Transverse colon (tissue), 4 donors: ENCODE measurements at places on chromosomes 11 and 22. TPM values are rescaled to one million over a fixed set of nuclear protein-coding genes. Genes with fewer than 3 reads are reported as not detected.

FGF19 gene
- not detected for total RNA-seq

CASP1 gene
- 13.1 TPM for total RNA-seq

DNA sequence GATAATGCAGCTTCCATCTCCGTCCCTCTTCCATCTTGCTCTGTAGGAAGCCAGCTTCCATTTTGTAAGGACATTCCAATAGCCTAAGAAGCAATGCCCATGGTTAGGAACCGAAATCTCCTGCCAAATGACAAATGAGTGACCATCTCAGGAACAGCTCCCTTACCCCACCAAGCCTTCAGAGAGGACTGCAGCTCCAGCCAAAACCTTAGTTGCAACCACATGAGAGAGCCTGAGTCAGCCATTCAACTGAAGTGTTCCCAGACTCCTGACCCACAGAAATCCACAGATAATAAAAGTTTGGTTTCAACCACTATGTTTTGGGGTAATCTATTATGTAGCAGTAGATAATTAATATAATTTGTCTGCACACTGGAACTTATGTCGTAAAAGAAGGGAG, 51.7 kb upstream of the LDLRAD3 start:
- peaks cover 8% of the 10 kb centered on the region for H3K4me1 ChIP-seq
- H3K27ac ChIP-seq = no peak overlapping the region
- no peaks in the 10 kb centered on the region for H3K36me3 ChIP-seq
- H3K27me3 ChIP-seq = no peaks in the 10 kb centered on the region
- no peak for DNase-seq

DNA sequence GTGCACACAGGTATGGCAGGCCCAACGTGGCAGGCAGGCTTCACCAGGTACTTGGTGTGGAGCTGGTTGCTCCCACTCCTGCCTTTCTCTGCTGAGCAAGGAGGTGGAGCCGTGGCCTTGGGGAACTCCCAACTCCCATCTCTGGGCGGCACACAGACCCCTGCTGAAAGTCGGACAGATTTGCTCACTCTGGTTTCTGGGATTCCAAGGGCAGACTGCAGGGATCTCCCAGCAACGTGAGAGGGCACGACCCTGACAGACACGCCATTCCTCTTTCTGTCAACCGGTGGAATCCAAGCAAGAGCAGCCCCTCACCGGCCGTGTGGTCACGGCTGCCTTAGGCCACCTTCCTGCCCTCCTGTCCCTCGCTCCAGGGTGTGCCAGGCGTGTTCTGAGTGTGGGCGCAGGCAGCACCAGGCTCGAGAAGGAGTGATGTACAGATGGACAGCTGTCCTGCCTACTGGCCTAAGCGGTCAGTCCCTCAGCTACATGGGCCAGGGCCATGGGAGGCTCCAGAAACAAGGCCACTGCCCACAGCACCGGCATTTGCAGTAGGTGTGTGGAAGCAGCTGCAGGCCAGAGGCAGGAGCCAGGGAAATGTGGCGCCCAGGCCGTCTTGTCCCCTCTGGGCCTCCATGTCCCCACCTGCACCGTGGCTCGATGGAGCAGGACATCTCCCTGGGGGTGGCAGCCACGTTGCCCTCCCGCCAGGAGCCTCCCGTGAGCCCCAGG, 13.7 kb upstream of the PPARA start:
- H3K4me3 ChIP-seq = no peak overlapping the region
- H3K4me1 ChIP-seq = no peaks in the 10 kb centered on the region
- H3K27me3 ChIP-seq = no peaks in the 10 kb centered on the region
- H3K27ac ChIP-seq = no peak overlapping the region

DNA sequence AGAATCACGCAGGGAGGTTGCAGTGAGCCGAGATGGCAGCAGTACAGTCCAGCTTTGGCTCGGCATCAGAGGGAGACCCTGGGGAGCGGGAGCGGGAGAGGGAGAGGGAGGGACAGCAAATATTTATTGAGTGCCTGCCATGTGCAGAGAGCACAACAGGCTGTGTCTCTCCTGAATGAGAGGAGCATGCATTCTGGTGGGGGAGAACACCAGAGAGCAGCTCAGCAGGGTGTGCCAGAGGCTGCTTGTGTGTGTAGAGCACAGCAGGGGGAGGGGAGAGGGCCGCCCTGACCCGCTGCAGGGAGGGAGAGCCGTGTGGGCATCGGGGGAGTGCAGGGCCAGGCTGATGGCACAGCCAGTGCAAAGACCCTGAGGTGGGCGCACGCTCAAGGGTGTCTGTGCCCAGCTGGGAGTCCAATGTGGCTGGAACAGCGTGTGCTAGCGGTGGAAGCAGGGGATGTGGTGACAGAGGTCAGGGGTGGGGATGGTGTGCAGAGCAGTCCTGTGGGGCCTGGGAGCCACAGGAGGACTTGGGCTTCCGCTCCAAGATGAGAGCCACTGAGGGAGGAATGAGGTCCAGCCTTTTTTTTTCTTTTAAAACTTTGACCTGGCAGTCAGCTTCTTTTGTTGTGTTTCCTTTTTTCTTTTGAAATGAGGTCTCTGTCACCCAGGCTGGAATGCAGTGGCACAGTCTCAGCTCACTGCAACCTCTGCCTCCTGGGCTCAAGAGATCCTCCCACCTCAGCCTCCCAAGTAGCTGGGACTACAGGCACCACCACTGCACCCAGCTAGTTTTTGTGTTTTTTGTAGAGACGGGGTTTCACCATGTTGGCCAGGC, 12.0 kb downstream of the PPIL2 start:
- H3K27me3 ChIP-seq = no peaks in the 10 kb centered on the region
- H3K36me3 ChIP-seq = peaks cover 30% of the 10 kb centered on the region
- no peak overlapping the region for H3K4me3 ChIP-seq
- no peak for DNase-seq
- no peak overlapping the region for H3K27ac ChIP-seq

DNA sequence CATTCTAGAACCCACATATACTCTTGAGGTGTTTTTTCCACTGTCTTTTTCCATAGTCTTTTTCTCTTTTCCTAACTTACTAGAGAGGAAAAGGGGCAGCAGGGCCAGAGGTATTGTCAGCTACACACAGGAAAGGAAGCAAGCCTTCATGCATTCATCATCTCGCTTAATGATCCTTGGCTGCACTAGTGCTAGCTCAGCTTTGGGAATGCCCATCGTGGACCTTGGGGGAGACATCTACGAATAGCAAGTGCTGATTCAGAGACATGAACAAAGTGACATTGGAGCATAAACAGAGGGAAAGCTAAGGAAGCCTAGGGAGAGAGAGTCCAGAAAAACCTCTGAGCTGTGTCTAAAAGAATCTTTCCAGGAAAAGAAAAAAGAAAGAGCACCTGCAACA, 466.3 kb upstream of the ARHGAP42 start:
- no peak for DNase-seq
- H3K27ac ChIP-seq = no peak overlapping the region
- no peaks in the 10 kb centered on the region for H3K4me1 ChIP-seq
- no peaks in the 10 kb centered on the region for H3K27me3 ChIP-seq
- no peaks in the 10 kb centered on the region for H3K36me3 ChIP-seq

GRCh38 chr22:25623310-25623734, 58.8 kb downstream of the GRK3 start:
- no peaks in the 10 kb centered on the region for H3K27me3 ChIP-seq
- H3K27ac ChIP-seq = no peak overlapping the region
- no peaks in the 10 kb centered on the region for H3K4me1 ChIP-seq
- H3K4me3 ChIP-seq = no peak overlapping the region
